Ascending aorta (tissue), 2 donors: ENCODE measurements at places on chromosomes 13 and 19.

- DNase-seq, result no peak
Observed at GRCh38 chr13:102318233-102318632, 83.6 kb downstream of the FGF14 start.

DNA sequence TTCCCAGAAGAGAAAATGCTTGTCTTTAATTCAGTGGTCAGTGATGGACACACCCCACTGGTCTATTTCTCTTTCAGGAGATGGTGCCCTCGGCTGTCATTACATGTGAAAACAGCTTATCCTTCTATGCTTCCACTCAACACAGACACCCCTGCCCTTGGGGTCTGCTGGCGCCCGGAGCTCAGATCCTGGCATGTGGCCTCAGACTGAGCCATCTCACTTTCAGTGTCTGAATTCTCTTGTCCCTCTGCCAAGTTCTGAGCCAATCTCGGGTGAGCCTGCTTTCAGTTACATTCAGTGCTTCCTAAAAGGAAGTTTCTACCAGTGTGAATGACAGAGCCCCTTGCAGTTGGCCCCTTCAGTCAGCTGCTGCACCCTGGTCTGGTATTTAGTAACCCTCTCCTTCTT, 293.6 kb downstream of the DNAJC15 start:
- DNase-seq, result no peak

DNA sequence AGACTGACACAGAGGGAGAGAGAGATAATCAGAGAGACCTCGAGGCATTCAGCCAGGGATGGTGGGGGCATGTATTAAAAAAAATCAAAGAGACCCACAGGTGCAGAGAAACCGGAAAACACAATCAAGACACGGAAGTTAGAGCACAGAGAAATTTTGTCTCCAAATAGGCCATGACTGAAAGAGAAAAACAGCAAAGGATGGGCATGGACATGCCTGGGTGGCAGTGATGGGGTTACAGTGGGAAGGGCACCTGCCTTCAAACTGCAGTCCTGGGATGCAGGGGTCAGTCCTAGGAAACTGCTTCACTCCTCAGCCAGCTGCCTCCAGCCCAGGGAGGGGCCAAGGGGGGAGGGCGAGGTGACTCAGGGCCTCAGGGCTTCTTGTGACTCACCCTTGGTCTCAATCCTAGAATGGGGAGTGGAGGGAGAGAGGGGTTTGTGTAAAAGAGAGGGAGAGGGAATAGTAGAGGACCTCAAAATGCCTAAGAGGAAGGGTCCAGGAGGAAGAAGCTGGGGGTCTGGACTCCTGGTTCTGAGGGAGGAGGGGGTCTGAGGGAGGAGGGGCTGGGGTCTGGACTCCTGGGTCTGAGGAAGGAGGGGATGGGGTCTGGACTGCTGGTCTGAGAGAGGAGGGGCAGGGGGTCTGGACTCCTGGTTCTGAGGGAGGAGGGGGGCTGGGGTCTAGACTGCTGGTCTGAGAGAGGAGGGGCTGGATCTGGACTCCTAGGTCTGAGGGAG, 3.6 kb upstream of the KCNN4 start:
- DNase-seq, result no peak

- DNase-seq, result no peak
Observed at GRCh38 chr13:59088716-59089115, 1075.0 kb downstream of the DIAPH3 start.

GRCh38 chr13:52787235-52787634, 47.6 kb upstream of the CNMD start:
- DNase-seq, result no peak

- no peak for DNase-seq
Observed at GRCh38 chr19:13526552-13526951, 20.3 kb upstream of the CACNA1A start.
